ENCODE measurements at places on chromosomes 6 and 20.

DNA sequence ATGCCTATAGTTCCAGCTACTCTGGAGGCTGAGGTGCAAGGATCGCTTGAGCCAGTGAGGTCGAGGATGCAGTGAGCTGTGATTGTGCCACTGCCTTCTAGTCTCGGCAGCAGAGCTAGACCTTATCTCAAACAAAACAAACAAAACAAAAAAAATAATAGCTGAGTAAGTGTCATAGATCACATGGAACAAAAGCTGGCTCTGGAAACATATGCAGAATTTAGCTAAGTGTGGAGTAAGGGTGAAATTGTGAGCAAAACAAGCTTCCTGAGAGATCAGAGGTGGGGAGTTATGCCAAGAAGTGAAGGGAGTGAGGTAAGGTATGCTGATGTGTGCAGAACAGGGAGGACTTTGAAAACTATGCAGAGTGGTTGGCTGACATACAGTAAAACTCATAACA is 18.7 kb downstream of the SGK1 start:
- peak; percentile 9 for DNase-seq

DNA sequence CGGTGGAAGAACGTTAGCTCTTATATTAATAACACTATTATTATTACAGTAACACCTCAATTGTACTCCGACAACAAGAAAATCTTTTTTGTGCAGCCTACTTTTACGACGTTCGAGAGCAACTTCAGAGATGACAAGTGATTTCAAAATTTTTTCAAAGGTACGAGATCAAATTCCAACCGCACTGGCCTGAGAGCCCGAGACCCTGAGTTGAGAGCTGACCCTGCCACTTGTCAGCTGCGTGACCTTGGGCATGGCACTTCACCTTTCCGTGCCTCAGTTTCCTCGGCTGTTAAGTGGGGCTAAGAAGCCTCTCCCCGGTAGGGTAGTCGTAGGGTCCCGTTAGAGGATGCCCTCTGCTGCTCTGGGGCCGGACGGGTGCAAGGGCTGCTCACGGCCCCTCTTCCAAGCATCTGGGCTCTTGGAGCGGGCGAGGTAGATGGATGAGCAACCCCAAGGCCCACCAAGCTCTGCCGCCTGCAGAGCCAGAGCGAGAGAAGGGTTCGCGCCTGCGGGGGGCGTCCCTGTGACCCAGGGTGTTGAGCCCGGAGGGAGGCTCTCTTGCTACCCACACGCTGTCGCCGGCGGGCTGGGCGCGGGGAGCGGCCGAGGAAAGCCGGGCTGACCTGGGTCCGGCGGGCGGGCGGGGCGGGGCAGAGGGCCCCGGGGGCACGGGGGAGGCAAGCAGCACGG is 510 bp downstream of the NDRG3 start:
- no peak for DNase-seq

DNA sequence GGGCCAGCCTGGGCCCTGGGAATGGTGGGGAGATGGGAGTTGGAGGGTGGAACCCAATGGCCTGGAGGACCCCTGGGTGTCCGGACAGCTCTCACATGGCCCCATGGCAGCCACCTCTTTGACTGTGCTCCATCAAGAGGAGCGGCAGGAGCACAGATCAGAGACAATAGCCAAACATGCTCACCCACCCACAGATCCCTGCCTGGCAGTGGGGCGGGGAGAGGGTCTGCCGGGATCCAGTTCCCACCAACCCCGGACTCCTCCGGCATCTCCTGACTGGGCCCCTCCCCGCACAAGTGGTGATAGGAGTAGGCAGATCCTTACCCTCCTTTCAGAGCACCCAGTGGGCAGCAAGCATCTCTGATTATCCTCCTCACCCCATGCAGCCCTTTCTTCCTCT is 31.9 kb upstream of the MRPS18A start:
- DNase-seq = no peak

DNA sequence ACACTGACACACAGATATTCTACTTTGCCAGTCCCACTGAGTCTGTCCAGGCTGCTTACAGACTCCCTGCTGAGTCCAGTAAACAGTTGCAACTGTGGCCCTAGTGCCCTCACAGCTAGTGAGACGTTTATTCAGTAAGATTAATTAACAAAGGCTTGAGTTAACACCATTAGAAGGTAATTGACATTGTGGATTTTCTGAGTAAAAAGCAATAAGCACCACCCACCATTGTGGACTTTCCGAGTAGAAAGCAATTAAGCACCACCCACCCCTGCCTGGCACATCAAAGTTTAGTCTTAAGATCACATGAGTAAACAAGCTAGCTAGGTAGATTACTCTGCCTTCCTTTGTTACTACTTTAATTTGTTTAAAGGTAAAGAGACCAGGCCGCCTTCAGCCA is 408.6 kb upstream of the IMPG1 start:
- no peak for DNase-seq

DNA sequence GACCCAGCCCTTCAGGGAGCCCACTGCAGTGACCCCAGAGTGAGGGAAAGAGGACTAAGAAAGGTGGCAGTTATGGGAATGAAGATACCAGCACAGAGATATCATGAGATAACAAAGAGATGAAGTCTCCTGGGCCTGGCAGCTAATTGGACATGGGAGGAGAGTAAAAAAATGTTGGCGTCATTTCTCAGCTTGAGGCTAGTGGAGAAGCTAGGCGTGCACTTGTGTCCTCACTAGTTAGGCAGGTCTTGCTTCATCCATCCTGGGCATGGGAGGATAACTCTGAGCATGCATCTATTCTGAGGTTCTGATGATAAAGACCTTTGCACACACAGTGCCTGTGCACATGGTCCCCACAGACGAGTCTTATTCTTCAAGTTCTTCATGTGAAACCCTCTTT is 4.1 kb upstream of the GFOD1 start:
- DNase-seq = no peak

GRCh38 chr6:156935000-156935399 is 157.8 kb downstream of the ARID1B start:
- DNase-seq = no peak

GRCh38 chr20:5095931-5096330 is 23.8 kb downstream of the PCNA start:
- DNase-seq = no peak

DNA sequence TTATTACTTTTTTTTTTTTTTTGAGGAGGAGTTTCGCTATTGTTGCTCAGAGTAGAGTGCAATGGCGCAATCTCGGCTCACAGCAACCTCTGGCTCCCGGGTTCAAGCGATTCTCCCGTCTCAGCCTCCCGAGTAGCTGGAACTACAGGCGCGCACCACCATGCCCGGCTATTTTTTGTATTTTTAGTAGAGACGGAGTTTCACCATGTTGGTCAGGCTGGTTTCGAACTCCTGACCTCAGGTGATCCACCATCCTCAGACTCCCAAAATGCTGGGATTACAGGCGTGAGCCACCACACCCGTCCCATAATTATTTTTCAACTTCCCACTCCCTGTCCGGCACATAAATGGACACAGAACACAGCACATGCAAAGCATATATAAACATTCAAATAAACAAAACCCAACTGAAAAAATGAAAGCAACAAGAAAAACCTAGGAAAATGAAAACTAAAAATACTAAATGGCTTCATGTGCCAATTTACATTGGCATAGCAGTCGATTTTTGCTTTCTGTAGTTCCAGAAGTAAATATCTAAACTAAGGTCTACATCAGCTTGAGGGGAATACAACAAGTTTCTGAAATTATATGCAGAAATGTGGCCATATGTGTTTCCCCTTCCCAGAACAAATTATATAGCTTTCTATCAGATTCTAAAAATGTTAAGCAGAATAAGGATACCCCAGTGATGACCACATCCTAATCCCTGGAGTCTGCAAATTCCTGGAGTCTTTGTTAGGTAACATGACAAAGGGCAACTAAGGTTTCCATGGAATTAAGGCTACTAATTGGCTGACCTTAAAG is 113.9 kb downstream of the HFE start:
- DNase-seq = no peak

DNA sequence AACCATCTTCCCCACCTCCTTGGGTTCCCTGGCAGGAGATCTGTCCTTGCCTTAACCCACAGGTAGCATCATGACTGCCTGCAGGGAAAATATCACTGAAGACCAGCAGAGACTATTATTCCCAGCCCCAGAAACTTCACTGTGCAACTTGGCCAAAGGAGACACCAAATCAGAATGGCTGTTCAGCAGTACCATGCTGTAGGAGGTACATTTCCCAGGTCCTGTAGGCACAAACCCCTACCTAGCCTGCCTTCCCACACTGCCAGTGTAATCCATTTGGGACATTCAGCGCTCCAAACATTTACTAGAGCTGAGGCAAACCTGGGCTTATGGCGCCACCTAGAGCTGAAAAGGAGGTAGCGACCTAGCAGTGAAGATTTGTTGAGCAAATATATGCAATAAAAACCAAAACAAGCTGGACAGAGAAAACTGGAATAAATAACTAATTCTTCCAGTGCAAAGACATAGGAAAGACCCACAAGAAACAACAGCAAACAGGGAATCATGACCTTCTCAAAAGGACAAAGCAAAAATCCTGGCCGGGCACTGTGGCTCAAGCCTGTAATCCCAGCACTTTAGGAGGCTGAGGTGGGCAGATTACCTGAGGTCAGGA is 60.3 kb downstream of the VTA1 start:
- DNase-seq = peak; percentile 58

GRCh38 chr20:64067733-64068307 is 4.8 kb downstream of the TCEA2 start:
- no peak for DNase-seq

DNA sequence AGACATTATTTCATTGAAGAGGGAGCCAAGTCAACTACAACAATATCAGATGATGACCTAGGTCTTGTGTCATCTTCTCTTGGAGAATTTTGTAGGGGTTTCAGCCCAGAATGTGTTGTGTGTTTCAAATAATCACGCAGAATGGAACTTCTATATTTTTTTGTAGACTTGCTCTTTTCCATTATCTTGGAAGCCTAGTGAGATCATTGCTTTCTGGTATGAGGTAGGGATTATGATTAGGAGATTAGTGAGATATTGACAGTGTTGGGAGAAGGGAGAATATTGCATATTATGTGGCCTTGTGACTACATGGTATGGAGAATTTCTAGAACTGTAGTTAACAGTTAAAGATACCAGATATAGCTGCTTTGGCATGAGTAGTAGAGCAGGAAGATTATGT is 423.6 kb upstream of the PLCB4 start:
- DNase-seq = no peak

GRCh38 chr6:3363296-3364025 is 93.4 kb downstream of the SLC22A23 start:
- DNase-seq = no peak

DNA sequence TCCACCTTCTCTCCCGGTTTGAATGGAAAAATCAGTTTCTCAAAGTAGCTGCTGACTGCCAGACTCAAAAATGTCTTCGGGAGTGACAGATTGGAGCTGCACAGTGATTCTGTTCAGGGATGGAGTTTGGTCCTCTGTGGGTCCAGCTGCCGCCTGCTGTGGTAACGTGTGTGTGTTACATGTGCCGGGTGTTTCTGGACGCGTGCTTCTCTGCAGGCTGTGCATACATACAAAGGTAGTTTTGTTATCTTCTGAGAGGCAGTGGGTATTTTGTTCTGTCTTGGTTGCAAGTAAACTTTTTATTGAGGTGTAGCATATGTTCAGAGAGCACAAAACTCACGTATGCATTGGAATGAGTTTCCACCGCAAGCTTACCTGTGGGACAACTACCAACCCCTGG is 41.3 kb upstream of the NAA20 start:
- peak; percentile 42 for DNase-seq

GRCh38 chr6:124924333-124924759 is 37.9 kb upstream of the RNF217 start:
- peak; percentile 6 for DNase-seq

GRCh38 chr6:166658792-166659150 is 31.7 kb upstream of the RPS6KA2 start:
- no peak for DNase-seq

- DNase-seq = no peak
These were observed 27.8 kb upstream of the SRC start for GRCh38 chr20:37317994-37318640.

DNA sequence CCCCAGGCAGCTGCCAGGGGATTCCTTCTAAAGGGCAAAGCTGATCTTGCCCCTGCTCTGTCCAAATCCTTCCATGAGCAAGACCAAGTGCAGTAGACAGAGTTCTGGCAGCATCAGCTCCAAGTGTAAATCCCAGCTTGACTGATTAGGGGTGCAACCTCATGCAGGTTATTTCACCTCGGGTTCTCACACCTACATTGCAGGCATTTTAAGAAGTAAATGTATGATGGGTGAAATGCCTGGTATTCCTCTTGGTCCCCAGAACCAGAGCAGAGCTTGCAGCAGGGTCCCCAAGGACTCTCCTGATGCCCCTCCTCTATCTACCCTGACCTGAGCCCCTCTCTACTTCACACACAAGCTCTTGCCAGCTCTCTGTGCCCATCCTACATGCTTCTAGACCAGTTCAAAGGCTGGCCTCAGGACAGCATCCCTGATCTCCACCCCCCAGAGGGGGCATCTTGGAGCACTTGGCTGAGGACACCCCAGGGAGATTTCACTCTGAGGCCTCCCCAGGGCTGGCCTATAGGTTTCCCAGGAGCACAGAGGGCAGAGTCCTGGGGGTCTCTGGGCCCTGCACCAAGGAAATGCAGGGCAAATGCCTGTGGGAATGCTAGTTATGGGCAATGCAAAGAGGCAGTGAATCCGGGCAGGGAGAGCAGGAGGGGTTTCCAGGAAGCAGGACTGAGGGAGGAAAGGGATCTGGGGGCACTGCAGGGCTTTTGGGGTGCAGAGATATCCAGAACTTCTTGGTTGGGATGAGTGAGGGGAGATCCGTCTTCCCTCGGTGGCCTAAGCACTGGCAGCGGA is 1.0 kb downstream of the LZTS3 start:
- no peak for DNase-seq

DNA sequence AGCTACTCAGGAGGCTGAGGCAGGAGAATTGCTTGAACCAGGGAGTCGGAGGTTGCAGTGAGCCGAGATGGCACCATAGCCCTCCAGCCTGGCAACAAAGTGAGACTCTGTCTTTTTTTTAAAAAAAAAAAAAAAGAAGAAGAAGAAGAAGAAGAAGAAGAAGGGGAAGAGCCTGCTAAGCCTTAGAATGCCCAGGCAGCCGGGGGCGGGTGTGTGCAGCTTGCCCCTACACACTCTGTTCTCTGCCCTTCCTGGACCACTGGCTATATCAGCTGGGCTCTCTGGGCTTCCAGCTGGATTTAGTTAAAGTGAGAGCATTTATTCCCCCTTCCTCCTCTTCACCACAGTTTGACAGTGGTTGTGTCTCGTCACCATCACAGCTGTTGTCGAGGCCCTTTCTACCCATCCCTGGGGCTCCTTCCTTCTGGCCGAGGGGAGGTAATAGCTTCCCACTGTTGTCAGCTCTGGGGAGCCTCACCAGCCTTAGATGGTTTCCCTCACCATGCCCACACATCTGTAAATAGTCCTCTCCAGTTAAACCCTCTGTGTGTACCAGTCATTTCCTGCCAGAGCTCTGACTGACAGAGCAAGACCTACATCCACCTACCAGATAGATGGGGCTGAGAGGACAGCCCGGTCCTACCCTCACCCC is 77.6 kb downstream of the TRERF1 start:
- DNase-seq = no peak

GRCh38 chr20:33007376-33008335 is at the start of gene BPIFB2:
BPIFB2 (plus strand) TSS chr20:33007704; CDS start chr20:33008575, 871 bp downstream.
- DNase-seq = no peak
